ENCODE measurements at places on chromosomes 6 and 20.

DNA sequence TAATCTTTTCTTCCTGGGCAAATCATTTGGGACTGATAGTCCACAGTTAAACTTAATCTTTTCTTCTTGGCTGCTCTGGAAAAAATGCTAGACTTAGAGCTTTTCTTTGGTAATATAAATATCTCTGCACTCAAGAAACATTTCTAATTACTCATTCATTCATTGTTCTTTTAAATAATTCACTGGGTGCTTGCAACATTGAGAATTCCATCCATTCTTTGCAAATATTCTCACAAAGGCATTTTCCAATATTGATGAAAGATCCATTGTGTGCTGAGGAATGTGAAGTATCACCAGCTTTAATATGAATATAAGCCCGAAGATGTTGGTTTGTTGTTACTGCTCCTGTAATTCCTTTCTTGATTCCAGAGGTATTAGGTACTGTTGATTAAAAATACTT lies 38.4 kb downstream of the AKAP7 start:
- DNase-seq = no peak

DNA sequence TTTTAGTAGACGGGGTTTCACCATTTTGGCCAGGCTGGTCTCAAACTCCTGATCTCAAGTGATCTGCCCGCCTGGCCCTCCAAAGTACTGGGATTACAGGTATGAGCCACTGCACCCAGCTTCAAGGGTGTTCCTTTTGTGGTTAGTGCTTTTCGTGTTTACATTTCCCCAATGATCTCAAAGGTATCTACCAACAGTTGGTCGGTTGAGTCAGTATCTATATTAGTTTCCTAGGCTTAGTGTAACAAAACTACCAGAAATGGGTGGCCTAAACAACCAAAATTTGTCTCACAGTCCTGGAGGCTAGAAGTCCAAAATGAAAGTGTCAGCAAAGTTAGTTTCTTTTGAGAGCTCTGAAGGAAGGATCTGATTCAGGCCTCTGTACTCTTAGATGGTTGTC lies 30.1 kb downstream of the CASP8AP2 start:
- no peak for DNase-seq

- no peak for DNase-seq
These were observed 14.9 kb downstream of the SH3BGRL2 start for GRCh38 chr6:79646006-79646405.

DNA sequence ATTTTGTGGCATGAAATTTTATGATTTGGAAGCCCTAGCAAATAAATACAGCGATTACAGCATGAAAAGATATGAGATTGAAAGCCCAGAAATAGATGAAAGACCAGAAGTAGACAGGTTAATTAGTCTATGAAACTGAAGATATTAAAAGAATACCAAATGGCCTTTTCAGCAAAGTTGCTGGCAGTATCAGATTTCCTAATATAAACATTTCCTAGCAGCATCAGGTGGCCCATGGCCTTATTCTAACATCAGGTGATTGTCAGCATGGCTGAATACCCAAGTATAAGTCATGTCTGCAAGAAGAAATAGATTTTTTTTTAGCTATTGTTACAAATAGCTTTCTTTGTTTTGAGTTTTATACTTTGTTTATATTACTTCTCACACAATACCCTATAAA lies 93.2 kb downstream of the CLVS2 start:
- DNase-seq = no peak

DNA sequence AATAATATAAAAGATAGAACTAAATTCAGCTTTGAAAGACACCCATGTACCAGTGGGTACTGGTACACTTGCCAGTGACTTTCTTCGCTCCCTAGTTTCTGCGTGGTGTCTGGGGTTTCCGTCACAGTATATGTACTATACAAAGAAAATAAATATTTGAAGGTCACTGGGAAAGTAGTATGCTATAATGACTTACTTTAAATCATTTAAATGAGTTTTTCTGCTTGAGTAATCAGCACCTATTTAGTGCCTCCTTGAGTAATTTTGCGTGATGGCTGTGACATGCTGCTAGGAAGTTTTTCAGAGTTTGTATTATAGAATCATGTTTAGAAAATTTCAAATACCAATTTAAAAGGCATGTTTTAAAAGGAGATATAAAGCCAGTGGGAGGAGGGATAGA lies 3.2 kb upstream of the CTCFL start:
- no peak for DNase-seq

GRCh38 chr20:31687777-31688176 lies 34.9 kb downstream of the BCL2L1 start:
- no peak for DNase-seq

DNA sequence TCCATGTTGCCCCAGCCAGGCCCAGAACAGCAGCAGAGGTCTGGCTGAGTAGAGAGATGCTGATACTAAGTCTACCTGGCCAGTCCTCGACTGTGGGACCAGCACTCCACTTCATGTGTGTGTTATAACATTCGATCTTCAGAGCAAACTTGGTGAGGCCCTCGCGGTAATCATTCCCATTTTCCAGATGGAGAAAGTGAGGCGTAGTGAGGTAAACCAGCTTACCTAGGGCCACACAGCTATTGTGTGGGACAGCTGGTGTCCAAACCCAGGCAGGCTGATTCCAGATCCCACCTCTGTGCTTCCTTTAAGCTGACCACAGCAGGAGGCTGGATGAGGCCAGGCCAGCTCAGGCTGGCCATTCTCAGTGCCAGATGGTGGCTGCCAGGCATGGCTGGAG lies 47.7 kb upstream of the SLC32A1 start:
- no peak for DNase-seq

DNA sequence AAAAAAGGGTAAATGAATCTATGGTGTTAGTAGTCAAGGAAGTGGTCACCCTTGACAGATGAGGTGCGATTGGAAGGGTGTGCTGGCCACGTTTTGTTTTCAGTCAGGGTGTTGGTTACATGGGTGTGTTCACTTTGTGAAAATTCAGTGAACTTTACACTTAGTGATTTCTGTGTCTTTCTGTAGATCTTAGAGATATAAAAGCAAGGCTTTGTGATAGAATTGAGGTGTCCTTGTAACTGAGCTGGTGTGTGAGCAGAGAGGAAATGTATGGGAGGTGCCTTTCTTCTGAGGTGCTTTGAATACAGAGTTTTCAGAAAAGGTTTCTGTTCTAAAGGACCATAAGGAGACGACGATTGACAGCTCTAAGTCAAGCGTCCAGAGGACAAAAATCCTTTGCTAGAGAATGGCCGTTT lies 90.5 kb downstream of the SAMD3 start:
- DNase-seq = no peak

DNA sequence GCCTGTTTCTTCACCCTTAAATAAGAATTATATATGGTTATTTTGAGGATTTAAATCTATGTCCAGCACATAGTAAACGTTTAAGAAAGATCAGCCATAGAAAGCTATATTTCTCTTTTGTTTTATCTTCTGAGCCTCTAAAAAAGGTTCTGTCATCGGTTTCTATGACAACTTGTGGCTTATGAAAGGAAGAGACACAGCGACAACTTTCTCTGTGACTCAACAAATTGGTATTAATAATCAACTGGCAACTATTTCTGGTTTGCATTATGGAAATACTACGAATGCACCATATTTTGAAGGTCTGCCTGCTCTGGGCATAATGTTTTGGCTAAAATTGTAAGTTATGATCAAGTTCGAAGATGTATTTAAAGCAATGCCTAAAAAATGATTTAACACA lies 751.0 kb downstream of the CD109 start:
- DNase-seq = no peak

- no peak for DNase-seq
These were observed 120.8 kb downstream of the ISM1 start for GRCh38 chr20:13341737-13342393.

- no peak for DNase-seq
These were observed 859 bp upstream of the BIRC7 start for GRCh38 chr20:63234693-63235398.

- DNase-seq = no peak
These were observed 7.9 kb upstream of the ITPR3 start for GRCh38 chr6:33613146-33613794.

DNA sequence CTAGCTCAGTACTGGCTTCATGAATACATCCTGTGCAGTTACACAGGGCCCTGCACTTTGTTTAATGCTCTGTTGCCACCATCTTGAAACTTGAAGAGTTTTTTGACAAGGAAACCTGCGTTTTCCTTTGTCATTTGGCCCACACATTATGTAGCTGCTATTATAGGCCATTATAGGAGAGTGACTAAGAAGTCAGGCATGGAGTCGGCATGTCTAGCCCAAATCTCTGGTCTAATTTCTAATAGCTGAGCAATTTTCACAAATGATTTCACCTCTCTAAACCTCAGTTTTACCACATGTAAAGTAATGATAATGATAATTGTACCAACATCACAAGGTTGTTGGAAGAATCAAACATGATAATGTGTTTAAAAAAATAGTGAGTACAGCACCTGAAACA lies 67.1 kb upstream of the MYLIP start:
- no peak for DNase-seq

GRCh38 chr20:45342855-45343531 lies 5.2 kb downstream of the SDC4 start:
- DNase-seq = no peak

DNA sequence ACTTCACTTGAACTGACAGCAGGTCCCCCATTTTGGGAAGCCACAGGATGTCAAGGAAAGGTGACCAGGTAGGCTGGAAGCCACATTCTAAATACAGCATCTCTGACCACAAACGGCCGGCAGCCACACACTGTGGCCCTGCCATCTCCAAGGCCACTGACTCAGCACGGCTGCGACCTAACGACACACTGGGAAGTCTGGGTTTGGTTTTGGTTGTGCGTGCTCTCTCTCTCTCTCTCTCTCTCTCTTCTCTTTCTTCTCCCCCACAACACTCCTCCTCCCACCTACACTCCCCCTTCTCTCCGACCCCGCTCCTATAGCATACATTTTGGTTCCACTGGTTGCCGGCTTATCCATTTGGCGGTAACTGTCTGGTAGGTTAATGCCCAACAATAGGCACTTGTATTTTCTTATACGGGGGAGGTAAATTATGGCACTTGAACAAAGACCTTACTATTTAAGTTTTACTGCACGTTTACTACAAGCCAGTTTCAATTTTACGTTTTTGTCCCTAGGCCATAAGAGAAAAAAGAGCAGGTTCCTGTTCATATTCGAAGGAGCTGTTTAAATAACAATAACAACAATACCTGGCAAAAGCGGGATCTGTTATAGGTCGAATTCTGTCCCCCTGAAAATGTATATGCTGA lies 103.6 kb downstream of the GMDS start:
- DNase-seq = no peak

DNA sequence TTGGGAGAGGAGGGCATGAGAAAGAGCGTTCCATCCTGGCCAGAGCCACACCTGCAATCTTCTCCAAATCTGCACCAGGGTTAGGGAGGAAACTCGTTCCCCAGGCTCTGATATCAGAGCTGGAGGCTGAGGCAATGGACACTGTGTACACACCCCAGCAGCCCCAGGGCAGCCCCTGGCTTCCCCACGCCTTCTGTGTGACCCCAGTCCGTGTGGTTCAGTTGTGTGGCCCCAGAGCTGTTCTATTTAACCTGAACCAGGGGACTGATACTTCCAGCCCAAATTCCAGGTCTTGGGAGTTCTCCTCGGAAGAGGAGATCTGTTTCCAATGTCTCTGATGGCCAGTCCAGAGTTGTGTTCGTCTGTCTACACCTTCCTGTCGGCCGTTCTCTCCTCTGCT lies 242.6 kb upstream of the EXOC2 start:
- DNase-seq = no peak

- no peak for DNase-seq
These were observed 236.0 kb upstream of the FOXQ1 start for GRCh38 chr6:1075880-1076279.

- DNase-seq = no peak
These were observed 25.1 kb downstream of the FKBP1C start for GRCh38 chr6:63236398-63236817.

GRCh38 chr20:44019638-44020335 lies 105.1 kb downstream of the TOX2 start:
- no peak for DNase-seq

All from stimulated activated CD8-positive, alpha-beta memory T cell treated with anti-CD3 and anti-CD28 coated beads, Interleukin-15, amount 100 ng/mL, for 24 hours (primary cell).